Lower leg skin (tissue), 4 donors: ENCODE measurements at places on chromosomes 13 and 19. TPM values are rescaled to one million over a fixed set of nuclear protein-coding genes. Genes with fewer than 3 reads are reported as not detected.

DNA sequence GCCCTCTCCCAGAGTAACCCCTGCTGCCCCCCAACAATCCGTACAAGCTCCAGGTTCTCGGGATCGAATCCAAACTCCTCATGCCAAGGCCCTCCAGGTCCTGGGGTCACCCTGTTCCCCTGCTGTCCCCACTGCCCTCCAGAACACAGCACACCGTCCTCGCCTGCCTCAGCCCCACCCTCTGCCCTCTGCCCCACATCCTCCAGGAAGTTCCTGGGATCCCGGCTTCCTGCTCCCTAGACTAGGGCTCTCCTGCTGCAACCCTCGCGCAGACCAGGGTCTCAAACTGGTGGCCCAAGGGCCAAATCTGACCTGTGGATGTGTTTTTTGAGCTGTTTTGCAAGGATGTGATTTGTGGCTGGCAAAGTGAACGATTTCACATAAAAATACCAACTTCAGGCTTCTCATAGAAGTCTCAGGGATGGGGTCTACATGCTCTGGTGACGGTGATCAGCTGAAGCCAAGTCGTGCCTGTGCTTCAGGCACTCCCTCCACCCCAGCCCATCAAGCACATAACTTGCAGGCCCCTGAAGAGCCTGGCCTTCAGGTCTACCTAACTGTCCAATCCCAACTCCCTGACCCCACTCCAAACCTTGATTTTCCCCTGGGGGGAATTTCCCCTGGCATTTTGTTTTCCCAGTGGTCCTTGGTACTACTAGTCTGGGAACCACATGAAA is 1.8 kb downstream of the RABAC1 start:
- no peak for DNase-seq

GRCh38 chr13:24039621-24040475 is 120.7 kb upstream of the SPATA13 start:
- no peak for DNase-seq

- no peak for DNase-seq
Observed at GRCh38 chr19:14871619-14872230, 14.2 kb downstream of the OR7A17 start.

DNA sequence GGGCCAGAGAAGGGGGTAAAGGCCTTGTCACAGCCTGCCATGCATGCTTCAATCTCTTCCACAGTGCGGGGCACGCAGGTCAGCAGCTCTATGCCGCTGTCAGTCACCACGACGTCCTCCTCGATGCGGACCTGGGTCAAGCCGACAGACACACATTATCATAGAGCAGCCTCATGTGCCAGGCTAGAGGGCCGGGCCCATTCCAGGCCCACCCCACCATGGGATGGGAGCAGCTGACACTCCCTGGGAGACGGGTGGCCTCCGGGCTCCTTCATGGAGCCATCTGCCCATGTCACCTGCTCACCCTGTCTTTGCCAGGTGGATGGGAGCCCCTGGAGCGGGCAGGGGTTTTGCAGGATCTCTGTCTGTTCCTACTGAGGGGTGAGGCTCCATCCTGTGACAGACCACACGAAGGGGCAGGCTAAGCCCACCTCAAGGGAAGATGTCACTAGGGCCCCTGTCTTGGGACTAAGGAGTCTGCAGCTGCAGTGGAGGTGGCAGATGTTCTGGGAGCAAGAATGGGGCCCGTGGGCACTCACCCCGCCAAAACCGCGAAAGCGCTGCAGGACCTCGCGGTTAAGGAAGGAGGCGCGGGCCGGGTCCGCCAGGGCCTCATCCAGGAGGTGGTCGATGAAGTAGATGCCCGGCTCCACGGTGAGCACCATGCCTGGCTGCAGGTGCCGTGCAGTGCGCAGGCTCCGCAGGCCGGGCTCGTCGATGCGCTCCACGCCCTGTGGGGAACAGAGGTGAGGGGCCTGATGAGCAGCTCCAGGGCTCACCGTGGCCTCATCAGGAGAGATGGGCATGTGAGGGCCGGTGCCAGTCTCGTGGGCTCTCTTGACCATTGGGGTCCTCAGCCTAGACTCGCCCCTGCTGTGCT is 14.1 kb downstream of the CEBPG start:
- DNase-seq = no peak

DNA sequence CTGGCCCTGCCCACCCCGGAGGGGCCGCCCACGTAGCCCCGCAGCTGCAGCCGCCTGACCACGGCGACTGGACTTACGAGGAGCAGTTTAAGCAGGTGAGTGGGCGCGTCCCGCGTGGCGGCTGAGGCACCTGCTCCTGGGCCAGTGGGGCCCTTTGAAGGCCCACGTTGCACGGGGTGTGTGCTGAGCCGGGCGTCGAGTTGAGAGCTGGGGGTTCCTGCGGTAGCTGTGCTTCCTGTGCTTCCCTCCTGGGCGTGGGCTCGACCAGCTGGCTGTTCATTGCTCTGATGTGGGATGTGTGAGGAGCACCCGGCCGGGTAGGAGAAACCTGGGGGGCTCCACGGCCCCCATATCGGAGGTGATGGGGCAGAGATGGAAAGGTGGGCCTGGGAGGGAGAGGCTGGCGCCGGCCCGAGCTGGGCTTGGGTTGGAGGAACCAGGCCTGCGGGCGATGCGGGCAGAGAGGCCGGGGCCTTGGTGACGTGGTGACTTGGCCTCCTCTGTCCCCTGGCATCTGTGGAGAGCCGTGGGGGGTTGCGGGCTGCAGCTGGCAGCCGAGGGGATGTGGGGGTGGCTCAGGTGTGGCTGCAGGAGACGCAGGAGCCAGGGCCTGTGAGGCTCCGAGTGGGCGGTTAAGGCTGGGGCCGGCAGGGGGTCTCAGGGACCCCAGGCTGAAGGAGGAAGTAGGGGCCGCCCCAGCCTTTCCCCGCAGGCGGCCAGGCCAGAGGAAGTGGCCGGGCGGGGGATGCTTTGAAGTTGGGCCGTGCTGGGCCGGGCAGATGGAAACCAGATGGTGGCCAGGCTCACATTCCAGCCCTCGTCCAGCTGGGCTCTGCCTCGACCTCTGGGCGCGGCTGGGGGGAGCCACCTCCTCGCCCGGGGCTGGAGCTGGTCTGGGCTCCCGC is 7.1 kb downstream of the ARID3A start:
- peak; percentile 93 for DNase-seq

GRCh38 chr13:71695662-71696061 is 171.3 kb downstream of the DACH1 start:
- no peak for DNase-seq

- no peak for DNase-seq
Observed at GRCh38 chr13:52615812-52616211, 26.4 kb upstream of the HNRNPA1L2 start.

GRCh38 chr13:71912524-71912923 is 45.5 kb upstream of the DACH1 start:
- no peak for DNase-seq

DNA sequence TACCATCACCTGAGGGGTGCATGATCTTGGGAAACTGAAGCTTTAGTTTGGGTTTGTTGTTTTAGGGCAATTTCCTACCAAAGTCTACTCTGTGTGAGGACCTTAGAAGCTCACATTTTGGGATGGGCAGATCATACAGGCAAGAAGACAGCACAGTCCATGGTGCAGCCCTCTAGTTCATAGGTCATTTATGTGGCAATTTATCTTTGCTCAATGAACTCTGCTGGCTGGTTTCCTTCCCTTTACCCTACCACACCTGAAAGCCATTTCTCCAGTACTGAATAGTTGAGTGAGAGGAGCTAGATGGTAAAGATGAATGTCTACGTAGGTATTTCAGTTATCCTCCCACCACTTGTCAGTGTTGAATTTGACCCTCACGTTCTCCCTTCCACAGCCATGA is 87.5 kb upstream of the KLF12 start:
- DNase-seq = no peak

DNA sequence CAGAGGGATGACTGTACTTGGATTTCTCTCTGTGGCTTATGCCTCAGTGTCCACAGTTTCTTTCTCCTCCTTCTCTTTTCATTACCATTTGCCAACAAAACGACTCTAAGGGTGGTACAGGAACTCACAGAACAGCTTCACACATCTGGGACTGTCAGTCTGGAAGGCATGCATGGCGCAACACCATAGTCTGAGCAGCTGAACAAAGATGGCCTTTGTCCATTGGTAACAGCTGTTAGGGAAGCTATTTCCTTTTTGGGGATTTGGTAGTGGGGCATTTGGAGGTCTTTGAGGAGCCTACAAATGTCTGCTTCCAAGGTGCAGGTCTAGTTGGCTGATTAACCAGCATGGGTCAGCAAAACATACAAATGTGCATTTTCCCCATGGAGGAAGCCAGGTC is 81.4 kb upstream of the PCDH8 start:
- DNase-seq = no peak

DNA sequence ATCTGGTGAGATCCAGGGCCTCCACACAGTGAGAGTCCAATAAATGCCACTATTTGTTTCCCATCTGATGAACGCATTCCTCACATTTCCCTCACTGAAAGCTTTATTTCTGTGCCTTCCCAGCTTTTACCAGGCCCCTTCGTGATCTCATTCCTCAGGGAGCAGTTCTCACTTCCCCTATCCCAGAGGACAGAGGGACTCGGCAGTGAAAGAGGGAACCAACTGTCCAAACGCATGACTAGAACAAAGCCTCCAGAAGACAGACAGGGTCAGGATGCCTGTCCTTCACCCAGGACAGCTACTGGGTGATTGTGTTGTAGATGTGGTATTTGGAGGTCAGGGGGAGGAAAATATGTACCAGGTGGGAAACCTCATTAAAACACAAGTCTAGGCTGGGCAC is 2.0 kb upstream of the ZBTB45 start:
- DNase-seq = no peak

DNA sequence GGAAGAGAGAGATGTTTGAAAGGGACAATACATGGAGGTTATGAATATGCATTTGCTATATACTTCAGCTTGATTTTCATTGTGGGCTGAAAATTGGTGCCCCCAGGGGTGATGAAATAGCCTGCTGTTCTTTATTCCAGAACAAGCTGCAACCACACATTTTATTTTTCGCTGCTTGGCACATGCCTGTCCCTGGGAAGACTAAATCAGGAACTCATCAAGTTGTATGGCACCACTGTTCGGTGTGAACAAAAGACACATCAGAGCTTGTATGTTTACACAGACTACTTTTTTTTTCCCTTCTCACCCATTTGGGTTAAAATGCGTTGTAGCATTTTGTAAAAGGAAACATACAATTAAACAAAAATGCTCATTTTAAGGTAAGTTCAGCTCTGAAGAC is 230.7 kb downstream of the NALCN start:
- DNase-seq = no peak

GRCh38 chr19:32676186-32676894 is 692 bp downstream of the RGS9BP start:
- DNase-seq = no peak

- DNase-seq = no peak
Observed at GRCh38 chr13:114131583-114132418, 622 bp downstream of the RASA3 start.

DNA sequence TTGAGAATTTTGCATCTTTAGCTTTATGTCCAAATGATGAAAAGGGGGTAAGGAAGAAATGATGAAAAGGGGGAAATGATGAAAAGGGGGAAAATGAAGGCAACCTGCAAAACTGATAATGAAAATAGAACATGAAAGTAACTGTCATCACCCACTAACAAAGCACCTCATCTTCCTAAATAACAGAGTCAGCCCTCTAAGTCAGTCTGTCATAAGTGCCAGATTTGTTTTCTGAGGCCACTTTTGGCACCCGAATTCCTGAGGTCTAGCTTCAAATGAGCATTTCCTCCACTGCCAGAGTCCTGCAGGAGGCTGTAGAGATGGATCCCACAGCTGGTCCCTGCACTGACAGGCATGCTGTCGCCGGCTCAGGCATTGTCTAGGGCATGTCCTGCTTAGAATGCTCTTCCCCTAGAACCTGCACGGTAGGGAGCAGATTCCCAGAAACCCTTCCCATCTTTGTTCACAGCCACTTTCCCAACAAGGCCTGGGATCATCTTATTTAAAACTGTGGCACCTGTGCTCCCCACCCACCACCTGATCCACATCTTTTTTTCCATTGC is 25.3 kb downstream of the RAP2A start:
- DNase-seq = no peak

DNA sequence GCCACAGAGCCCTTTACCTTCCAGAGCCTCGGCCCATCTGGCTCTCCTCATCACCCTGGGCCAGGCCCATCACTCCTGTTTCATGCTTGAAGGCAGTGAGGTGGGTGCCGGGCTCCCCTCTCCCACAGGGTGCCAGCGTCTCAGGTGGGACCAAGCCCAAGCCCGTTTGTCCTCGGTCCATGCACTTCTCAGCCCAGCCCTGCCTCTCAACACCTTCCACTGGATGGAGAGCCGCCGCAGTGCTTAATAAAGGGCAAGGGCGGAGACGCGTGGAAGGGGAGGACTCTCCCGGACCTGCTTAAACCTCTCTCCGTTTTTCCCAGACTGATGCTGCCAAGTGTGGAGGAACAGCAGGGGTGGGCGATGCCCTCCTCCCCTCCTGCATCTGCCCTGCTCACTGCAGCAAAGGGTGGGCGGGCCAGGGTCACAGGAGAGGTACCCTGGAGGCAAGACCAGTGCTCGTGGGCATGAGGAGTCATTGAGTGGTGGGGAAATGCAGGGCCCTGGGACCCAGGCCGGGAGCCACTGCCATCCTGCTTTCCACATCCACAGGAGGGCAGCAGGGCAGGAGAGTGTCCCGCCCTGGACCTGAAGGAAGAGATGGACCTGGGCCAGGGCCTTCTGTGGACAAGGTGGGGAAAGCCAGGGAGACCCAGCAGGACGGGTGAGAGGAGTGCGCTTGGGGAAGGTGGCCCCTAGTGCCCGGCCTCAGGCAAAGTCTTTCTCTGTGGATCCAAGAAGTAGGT is 9.7 kb upstream of the ATP11A start:
- DNase-seq = peak; percentile 79

- no peak for DNase-seq
Observed at GRCh38 chr19:32873247-32873959, 3.8 kb upstream of the SLC7A9 start.

DNA sequence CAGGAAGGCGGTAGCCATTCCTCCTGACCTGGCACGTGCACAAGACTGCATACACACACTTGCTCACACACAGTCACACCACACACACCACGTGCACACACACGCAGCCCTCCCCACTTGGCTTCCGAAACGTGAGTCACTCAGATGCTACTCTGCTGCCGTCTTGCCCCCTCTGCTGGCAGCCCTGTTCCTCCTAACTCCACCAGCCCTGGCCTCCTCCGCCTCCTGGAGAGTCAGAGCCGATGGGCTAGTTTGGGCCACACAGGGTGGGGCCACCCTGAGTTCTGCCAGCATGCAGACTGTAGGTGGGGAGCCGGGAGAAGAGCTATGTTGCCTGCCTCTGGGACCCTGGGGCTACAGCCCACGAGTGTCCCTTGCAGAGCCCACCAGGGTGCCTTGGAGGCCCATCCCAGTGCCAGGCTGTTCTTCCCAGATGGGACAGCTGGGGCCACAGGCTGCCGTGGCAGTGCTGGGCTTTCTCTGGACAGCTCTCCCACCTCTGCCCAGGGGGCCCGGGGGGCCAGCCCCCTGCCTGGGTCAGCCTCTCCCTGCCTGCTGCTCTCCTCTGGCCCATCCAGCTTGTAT is 12.1 kb downstream of the PIN1 start:
- no peak for DNase-seq

GRCh38 chr13:42893214-42893671 is 98.8 kb downstream of the EPSTI1 start:
- no peak for DNase-seq

CEACAM3 gene
- total RNA-seq = not detected

IGSF23 gene
- total RNA-seq = not detected

ERCC2 gene
- 8.5 TPM for total RNA-seq

PRTN3 gene
- total RNA-seq = not detected

FAM32A gene
- total RNA-seq = 104 TPM

CPAMD8 gene
- 13.9 TPM for total RNA-seq

CEACAM16 gene
- total RNA-seq = not detected

IRGC gene
- not detected for total RNA-seq

KCNN4 gene
- 19.9 TPM for total RNA-seq

PSG5 gene
- 2.1 TPM for total RNA-seq

GPR183 gene
- total RNA-seq = 12.2 TPM

GFY gene
- not detected for total RNA-seq

JAK3 gene
- 4.0 TPM for total RNA-seq

OR4F17 gene
- not detected for total RNA-seq

SULT2B1 gene
- total RNA-seq = 172 TPM
